NCI-H187 treated with DMSO at 0.1 percent for 48 hours (cell line): ENCODE measurements at places on chromosomes 16 and 17.

- no peak for DNase-seq
Measured at GRCh38 chr17:81648707-81649085, 7.6 kb downstream of the PDE6G start.

- no peak for DNase-seq
Measured at GRCh38 chr17:19713901-19714361, 2.5 kb downstream of the SLC47A2 start.

- no peak for DNase-seq
Measured at GRCh38 chr16:80994451-80994850, 12.2 kb downstream of the CMC2 start.

GRCh38 chr17:33964344-33964979 is 290.6 kb upstream of the CCL2 start:
- DNase-seq, result no peak

DNA sequence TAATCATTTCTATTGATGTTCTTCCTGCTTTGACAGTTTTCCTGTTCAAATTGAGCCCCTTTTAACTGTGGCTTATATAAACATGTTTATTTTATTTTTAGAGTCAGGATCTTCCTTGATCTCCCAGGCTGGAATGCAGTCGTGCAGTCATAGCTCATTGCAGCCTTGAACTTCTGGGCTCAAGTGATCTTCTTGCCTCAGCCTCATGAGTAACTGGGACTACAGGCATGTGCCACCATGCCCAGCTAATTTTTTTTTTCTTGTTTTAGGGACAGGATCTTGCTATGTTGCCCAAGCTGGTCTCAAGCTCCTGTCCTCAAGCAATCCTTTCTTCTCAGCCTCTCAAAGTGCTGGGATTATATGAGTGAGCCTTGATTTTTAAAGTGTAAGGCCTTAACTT is 14.7 kb downstream of the PHKB start:
- no peak for DNase-seq

DNA sequence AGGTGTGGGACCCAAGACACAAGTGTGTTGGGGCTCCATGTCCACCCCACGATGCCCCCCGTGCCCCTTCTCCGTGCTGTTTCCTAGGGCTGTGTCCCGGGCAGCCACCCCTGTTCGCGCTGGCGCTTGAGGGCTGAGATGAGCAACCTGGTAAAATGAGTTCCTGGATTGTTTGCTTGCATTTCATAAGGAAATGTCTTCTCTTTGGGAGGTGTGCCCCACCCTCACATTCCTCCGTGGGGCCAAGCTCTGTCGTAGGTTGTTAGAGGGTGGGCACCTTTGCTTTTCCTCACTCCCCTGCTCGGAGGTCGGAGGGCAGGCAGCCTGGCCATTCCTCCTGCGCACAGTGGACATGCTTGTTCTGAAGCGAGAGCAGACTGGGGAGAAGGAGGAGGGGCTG is 171.3 kb upstream of the CHMP6 start:
- no peak for DNase-seq

DNA sequence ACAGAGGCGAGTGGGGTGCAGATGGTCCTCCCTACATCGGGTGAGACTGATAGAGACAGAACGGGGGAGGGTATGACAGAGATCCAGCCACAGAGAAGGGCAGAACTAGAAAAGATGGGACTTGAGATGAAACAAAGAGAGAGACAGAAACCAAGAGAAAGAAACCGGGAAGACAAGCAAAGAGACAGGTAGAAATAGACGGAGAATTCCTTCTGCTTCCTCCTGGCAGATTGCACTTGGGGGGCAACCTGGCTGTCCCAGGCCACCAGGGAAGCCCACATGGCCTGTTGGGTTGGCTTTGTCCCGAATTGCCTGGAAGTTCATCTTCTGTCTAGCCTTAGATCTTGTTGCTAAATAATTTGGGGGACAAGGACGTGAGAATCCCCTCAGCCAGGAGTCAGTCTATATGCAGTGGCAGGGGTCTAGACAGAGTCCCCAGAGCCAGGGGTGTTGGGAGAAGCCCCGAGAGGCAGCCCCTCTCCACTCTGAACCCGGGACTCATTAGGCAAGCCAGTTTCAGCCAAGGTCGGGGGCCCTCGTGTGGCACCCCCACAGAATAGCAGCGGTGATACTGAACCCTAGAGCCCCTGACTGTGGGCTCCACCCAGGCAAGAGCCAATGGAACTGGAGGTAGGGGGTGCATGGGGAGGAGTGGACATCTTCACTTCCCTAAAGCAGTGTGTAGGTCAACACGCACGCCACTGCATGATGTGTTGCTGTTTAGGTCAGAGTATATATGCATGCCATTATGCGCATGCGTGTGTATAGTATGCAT is 627 bp upstream of the TSPOAP1 start:
- no peak for DNase-seq

DNA sequence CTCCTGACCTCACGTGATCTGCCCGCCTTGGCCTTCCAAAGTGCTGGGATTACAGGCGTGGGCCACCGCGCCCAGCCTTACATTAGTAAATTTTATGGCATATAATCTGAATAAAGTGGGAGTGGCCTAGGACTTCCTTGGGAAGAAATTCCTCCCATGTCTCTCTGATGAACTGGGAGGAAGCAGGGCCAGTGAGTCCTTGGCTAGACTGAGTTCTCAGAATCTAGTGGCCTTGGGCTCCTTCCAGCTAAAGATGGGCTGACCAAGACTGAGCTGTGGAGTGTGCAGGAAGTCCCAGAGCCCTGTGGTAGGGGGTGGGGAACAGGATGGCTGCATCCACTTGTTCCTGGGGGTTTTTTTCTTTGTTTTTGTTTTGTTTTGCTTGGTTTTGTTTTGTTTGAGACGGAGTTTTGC is 10.0 kb upstream of the NAGLU start:
- DNase-seq, result no peak

DNA sequence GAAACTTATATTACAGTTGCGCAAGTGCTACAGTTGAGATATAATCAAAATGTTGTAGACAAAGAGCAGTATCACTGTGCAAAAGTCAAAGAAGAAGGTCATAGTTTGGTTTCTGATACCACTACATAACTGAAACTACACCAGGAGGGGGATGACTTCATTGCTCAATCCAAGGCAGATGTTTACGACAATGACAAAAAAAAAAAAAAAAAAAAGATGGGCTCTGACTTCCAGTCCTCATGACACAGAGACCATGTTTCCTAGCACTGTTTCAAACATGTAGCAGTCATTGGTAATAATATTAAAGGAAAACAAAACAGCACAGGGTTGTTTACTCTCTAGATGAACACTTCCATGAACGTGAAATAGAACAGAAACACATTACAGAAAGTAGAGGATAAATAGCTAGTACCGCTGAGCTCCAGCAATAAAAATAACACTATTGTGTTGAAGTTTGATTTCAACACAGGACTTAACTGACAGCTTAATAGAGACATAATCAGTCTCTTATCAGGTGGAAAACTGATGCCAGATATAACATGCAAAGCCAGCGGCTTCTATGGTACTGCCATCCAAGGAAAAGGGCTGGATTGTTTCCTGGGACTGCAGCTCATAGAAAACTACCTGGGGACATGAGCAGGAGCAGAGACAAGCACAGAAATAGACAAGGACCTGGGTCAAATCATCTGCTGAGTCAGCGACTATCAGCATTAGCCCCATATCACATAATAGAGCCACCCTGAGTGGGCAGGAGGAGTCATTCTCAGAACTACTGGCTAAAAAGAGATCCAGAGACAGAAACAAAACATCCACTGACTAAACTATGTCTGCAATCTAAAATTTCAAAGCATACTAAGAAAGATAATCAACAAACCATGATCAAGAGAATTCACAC is 463.6 kb upstream of the SOX9 start:
- no peak for DNase-seq
